Stimulated activated CD4-positive, alpha-beta T cell treated with anti-CD3 and anti-CD28 coated beads, Interleukin-2, amount 100 ng/mL, for 48 hours (primary cell): ENCODE measurements at places on chromosomes 11 and 22.

GRCh38 chr22:46478083-46478551 lies 59.3 kb downstream of the CELSR1 start:
- no peak for DNase-seq

- DNase-seq = no peak
Measured at GRCh38 chr11:131354251-131354701, 16.1 kb upstream of the NTM start.

DNA sequence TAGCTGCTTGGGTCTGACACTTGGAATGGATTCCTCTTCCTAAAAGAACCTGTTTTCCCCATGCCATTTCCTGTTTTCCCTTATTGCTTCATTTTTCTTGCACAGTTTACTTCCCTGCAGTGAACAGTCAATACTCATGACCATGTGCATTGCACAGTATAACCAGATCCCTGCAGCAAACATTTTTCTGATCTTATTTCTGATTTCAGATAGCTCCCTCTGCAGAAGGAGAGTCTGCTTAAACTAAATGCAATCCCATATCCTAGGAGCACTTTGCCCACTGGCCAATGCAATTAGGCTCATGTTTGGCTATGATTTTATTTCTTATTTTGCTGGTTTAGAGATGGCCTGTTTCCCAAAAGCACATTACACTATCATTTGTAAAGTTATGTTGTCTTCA lies 96.7 kb upstream of the CD44 start:
- no peak for DNase-seq

- DNase-seq = no peak
Measured at GRCh38 chr11:129237880-129238638, 45.9 kb upstream of the ARHGAP32 start.

GRCh38 chr11:118227865-118228785 lies 3.3 kb upstream of the JAML start:
- DNase-seq = no peak

GRCh38 chr11:121140369-121140768 lies 39.3 kb downstream of the TECTA start:
- no peak for DNase-seq

GRCh38 chr11:37465221-37465620 lies 867.2 kb upstream of the RAG2 start:
- DNase-seq = no peak

DNA sequence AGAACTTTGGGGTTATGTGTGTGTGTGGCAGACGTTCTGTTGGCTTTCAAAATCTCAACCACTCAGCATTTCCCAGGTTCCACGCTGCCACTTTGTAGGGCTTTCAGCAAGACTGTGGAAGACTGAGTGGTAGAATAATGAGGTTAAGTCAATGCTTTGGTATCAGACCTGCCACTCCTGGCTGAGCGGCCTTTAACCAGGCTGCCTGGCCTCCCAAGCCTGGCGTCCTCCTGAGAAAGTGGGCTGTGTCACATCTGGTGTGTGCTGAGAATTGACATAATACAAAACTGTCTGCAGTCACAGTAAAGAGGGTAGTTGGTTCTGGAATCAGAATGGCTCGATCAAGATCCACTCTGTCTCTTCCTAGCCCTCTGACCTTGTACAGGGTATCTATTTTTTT lies 126.5 kb downstream of the DBX1 start:
- no peak for DNase-seq

DNA sequence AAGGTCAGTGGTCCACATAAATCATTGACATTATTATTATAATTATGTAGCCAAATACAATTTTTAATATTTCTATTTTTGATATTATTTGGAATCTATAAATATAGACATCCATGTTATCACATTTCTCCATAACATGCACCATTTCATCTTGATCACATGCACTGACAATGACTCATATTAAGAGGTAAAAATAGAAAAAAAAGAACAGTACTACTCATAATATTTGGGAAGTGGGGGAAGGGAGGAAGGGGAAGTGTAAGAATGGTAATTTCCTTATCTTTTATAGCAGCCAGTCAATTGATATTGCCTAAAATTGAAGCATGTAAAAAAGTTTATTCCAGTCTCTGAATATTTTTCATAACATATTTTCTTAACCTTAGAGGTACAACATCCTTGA lies 72.3 kb downstream of the ADM start:
- no peak for DNase-seq

GRCh38 chr11:34427186-34427805 lies 11.4 kb upstream of the CAT start:
- no peak for DNase-seq

- DNase-seq = no peak
Measured at GRCh38 chr22:20989323-20990138, 7.4 kb downstream of the LZTR1 start.

DNA sequence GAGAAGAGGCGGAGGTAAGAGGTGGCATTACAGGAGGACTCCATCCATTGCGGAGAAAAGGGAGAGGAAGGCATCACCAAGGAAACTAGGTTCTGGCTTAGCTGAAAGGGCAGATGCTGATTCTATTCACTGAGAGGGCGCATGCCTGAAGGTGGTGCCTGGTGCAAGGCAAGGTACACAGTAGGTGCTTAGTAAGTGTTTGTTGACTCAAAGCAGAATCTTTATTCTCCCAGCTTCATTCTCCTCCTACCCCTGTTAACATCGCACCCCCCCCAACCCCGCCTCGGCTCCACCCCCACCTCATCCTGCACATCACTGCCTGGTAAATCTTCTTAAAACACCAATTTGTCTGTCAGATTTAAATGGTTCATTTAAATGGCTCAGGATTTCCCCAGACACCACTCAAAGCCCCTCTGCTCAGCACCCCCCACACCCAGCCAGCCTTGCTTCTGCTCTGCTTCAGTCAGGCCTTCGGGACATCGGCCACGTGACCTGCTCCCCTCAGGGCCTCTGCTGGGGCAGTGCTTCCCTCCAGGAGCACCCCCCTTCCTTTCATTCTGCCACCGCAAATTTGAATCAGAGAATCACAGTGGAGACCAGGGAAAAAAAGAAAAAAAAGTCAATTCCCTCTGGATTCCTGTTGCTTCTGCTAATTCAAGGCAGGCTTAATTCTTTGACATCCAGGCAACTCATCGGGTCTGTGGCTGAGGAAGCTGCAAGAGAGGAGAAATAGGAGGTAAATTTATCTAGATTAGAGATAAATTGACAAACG lies 17.8 kb upstream of the RCN1 start:
- no peak for DNase-seq

DNA sequence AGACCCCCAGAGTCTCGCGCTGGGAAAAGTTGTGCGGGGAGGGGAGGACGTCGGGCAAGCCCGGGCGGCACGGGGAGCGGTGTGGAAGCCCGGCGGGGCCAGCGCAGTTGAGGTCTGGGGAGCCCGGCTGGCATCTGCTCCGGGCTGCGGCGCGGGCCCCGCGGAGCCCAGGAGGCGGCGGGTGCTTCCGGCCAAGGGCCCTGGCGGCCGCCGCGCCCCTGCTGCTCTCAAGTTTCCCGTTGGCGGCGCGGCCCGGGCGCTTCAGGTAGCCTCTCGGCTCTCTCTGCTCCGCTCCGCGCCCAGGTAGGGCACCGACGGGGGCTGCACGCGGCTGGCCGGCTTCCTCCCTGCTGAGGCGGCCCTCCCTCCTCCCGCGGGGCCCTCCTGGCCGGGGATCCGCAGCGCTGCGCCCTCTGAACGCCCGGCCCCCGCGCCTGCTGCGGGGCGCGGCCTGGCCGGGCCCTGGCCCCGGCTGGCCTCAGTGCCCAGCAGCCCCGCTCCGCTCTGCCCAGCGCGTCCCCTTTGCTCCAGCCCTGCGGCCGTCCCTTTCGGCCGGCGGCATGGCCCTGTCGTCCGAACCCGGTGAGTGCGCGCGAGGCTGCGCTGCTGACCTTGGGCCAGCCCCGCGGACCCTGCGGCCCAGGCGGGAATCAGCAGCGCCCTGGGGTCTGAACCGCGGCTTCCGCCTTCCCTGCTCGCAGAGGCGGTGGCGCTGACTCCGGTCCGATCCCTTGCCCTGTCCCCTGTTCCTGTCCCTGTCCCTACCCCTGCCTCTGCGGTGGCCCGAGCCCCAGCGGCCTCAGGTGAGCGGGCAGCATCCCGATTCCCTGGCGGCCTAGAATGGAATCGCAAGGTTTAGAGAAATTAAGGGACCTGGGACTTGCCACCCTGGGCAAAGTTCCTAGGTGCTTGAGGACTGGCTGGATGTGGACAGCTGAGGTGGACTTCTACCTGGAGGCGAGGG lies 4.3 kb upstream of the AMPD3 start:
- peak; percentile 55 for DNase-seq

DNA sequence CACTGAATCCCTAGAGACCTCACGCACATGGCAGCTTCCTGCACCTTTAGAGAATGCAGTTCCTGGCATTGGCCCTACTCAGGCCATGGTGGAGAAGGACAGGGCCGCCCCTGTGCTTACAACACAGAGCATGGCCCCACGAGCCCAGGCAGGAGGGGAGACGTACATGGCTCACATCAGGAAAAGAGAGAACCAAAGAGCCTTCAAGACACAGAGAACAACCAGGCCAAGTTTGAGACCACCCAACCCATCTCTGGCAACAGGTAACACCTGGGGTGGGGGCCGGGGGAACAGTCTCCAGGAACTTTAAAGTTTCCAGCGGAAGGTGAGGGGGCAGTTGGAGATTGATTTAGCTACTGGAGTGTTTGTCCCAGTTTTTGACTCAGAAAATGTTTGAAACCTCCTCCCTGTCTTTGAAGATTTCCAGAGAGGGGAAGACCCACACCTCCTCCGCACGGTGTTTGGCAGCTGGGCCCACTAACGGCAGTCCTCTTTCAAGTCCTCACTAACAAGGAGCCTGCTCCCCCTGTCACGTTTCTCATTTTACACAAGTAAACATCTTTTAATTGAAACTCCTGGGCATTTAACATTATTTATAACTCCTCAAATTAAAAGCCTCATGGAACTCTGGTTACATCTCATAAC lies 1423.8 kb downstream of the TBC1D22A start:
- no peak for DNase-seq

- no peak for DNase-seq
Measured at GRCh38 chr11:69106031-69106811, 49.5 kb upstream of the SMIM38 start.

GRCh38 chr11:116935514-116935913 lies 98.1 kb upstream of the APOA1 start:
- no peak for DNase-seq

DNA sequence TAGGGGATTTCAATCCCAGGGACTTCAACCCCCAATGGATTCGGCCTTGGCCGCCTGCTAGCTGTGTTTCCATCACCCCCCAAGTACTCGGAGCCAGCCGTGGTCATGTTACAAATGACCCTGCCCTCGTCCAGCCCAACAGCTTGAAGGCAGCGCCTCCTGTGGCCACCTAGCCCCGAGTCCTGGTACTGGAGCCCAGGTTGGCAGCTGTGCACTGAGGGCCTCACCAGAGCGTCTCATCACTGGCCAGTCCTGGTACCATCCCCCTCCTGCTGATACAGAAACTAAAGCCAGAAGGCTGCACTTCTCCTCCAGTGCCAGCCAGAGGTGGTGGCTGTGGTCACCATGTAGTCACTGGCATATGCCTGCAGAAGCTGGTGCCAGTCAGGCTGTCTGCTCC lies 44.9 kb upstream of the FADD start:
- no peak for DNase-seq

GRCh38 chr11:6315811-6316425 lies 4.4 kb downstream of the CAVIN3 start:
- DNase-seq = peak; percentile 8
